Dermis microvascular lymphatic vessel endothelial cell (primary cell): ENCODE measurements at places on chromosomes 2 and 18. TPM values are rescaled to one million over a fixed set of nuclear protein-coding genes. Genes with fewer than 3 reads are reported as not detected.
A peak's percentile ranks its signal among the peaks of the same experiment; 100 is the strongest.

GRCh38 chr18:67496469-67496868 lies 20.1 kb downstream of the DSEL start:
- DNase-seq: no peak

GRCh38 chr18:80103231-80103630 lies 5.8 kb upstream of the ADNP2 start:
- DNase-seq: no peak

DNA sequence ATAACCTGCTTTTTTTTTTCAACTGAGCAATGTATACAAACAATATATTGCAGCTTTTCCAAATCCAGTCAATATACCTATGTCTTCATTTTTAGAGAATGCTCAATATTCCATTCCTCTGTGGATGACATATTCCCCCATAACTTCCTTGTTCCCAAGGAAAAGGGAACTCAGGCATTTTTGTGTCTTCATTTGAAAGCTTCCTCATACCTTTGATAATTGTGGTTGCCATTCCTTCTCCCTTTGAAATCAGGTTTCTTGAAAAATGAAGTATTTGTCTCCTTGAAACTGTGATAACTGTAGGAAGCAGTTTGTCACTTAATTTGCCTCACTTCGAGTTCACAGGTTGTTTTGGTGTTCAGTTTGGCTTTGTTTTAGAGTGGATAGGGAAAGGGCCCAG lies 13.5 kb downstream of the ELAC1 start:
- DNase-seq: no peak

DNA sequence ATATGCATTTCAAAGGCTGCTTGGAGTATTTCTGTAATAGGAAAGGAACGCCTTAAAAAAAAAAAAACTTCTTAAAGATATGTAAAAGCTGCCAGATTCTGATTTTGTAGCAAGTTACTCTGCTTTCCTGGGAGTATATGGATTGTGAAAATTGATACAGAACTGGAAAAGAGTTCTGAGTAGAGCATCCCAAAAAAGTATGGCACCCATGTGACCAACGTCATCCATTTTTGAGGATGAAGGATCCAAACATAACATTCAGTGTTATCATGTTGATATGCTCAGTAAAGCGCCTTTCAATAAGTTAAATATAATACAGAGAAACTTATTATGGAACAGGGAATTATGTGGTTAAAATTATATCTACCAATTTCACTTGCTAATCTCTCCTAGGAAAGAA lies 978.4 kb upstream of the POU3F3 start:
- no peak for DNase-seq

DNA sequence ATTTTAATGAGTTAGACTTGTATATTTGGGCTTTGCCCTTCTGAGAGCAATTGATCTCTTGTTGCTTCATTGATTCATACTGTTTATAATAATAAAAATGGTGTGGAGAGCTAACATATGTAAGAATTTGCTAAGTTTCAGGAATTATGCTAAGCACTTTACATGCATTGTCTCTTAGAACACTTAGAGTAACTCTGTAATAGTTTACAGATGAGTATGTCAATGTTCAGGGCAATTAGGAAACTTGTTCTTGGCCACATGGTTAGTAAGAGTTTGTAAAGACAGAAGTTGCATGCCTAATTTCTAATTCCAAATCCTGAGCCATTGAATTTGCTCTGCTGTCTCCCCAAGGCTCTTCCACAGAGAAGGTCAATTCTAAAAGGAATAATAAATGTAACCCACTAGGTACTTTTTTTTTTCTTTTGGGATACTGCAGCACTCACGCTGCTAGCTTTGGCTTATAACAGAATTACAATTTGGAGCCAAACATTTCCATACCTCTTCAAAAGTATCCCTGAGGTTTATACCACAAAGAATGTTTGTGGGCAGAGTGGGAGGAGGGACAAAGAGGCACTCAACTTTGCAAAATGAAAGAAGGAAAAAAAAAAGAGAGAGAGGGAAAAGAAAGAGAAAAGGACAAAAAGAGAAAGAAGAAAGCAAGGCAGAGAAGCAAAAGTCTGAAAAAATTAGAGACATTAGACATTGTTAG lies 232.4 kb downstream of the CALCRL start:
- DNase-seq: no peak

- peak; percentile 56 for DNase-seq
These were observed 26.5 kb upstream of the C2orf74 start for GRCh38 chr2:61135510-61135909.

DNA sequence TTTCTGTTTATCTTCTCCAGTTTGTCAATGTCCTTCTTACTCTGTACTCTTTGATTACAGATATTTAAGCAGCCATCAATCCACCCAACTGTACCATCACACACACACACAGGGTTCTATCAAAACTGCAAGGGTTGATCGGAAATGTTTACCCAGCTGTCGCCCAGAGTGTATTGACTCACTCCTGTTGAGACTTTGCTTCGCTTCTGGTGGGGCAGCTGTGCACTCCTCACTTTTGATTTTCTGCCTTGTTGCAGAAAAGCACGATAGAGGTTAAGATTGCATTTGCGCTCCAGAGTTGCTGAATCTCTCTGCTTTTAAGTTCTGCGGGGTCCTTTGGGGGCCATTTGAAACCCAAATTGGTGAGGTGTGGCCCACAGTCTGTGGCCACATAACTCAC lies 216.2 kb downstream of the SETBP1 start:
- DNase-seq: no peak

- DNase-seq: no peak
These were observed 314.5 kb upstream of the CHAC2 start for GRCh38 chr2:53452957-53453748.

DNA sequence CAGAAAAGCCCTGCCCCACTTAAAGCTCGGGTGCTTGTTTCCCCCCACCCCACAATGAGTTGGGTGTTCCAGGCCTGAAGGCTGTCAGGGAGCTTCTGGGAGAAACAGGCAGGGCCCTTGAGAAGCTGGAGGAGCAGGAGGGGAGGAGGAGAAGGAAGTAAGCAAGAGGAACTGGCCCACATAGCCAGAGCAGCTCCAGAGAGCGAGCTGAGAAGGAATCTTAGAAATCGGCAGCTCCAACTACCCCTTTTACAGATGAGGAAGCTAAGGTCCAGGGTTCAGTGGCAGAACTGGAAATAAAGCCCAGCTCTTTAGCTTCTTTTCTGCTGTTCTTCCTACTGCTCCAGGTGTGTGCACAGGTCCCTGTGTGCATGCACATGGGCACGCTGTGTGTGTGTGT lies 12.7 kb upstream of the KCNK3 start:
- no peak for DNase-seq

GRCh38 chr18:6921571-6921970 lies 192.1 kb downstream of the ARHGAP28 start:
- no peak for DNase-seq

DNA sequence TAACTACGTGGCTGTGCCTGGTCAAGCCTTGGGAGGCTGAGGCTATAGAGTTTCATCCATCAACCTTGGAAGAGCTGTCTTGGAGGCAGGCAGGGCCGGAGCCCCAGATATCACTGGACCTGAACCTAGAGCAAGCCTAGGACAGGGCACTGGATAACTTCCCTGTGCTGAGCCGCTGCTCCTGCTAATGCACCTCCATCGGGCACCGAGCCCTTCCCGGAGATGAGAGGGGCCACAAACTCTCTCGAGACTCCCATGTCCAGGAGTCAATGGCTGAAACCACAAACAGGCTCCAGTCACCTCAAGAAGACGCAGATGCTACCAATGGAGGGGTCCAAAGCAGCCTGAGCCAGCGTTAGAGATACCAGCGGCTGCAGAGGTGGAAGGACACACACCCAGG lies 866.0 kb downstream of the LRP1B start:
- no peak for DNase-seq

- no peak for DNase-seq
These were observed 156.9 kb upstream of the ITGA6 start for GRCh38 chr2:172270278-172271079.

- DNase-seq: no peak
These were observed 43.0 kb downstream of the KLF7 start for GRCh38 chr2:207122651-207123334.

DNA sequence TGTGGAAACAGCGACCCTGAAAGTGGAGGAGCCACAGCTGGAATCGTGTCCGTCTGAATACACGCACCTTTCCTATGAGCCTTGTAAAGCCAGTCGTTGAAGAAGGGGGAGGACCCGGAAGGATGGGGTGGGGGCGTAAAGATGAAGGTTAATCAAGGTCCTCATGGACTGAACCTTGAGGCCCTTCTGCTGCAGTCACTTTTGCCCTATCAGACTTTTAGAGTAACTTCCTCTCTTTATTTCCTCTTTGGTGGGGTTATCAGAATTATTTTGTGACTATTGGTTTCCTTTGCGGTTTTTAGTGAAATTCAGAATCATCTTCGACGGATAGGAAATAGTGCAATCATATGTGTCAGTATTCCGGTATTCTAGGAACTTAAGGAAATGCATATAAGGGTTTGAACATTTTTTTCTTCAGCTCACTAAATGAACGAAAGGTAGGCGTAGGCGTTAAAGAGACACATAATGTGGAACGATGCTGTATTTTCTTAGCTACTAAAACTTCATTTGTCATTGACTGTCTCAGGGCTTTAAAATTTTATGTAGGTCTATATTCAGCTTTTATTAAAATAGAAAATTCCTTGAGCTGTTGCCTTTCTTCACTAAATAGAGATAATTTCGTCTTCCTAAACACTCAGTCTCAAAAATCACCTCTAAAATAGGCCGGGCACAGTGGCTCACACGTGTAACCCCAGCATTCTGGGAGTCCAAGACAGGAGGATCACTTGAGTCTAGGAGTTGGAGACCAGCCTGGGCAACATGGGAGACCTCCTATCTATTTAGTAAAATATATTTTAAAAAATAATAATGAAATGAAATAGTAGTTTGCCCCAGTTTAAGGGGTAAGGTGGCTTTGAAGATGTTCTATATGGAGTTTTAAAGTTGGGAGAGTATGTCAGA lies 1.4 kb upstream of the YES1 start:
- no peak for DNase-seq

- no peak for DNase-seq
These were observed 278.7 kb upstream of the ZNF521 start for GRCh38 chr18:25630682-25631081.

Gene CBLN2
- under 0.01 TPM in 1 of 2 replicates, not detected in the other for total RNA-seq

Gene PAX3
- total RNA-seq: not detected in 2 replicates

Gene MEP1B
- not detected in 2 replicates for total RNA-seq

Gene HOXD11
- not detected in 2 replicates for total RNA-seq

Gene LCT
- total RNA-seq: not detected in 2 replicates

Gene OSR1
- 0.39 and 0.76 TPM in 2 replicates for total RNA-seq

Gene C1GALT1C1L
- 0.13 TPM in 1 of 2 replicates, not detected in the other for total RNA-seq

Gene DNER
- under 0.01 and 0.13 TPM in 2 replicates for total RNA-seq

Gene SOS1
- total RNA-seq: 5.8 and 7.3 TPM in 2 replicates

Gene FBLN7
- total RNA-seq: 1.5 and 6.6 TPM in 2 replicates

Gene MC4R
- total RNA-seq: not detected in 2 replicates

Gene SERPINB7
- not detected in 2 replicates for total RNA-seq
